ENCODE measurements at places on chromosomes 11 and 22.

GRCh38 chr11:92225125-92225567 lies 528 bp downstream of the FAT3 start:
- no peak for DNase-seq

GRCh38 chr11:106400949-106401570 lies 323.6 kb downstream of the AASDHPPT start:
- DNase-seq, result no peak

GRCh38 chr22:16922706-16923105 lies 85.3 kb downstream of the GAB4 start:
- DNase-seq, result no peak

- no peak for DNase-seq
These were observed 72.4 kb upstream of the ISX start for GRCh38 chr22:34993548-34993947.

DNA sequence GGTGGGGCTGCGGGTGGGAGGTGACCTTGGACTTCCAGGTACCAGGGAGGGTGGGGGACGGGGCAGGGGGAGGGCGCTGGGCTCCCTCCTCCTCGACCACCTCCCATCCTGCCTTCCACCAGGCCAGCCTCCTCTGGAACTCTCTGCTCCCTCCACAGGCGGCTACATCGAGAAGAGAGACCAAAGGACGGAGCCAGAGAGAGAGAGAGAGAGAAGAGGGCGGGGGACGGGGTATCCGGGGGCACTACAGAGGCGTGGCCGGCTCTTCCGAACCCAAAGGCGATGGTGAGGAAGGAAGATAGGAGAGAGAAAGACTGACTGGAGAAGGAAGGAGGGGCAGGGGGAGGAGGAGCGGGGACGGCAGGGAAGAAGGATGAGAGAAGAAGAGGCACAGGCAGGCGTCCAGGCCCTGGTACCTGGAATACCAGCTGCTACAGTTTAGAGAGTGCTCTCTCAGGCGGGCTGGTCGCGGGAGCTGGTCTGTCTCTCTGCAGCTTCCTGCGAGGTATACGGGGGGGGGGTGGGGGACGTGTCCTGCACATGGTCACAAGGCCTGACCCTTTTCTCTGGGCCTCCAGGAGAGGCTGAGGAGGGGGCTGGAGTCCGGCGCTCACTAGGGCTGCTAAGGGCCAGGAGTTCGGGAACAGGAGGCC lies 38.0 kb downstream of the IGSF9B start:
- no peak for DNase-seq

DNA sequence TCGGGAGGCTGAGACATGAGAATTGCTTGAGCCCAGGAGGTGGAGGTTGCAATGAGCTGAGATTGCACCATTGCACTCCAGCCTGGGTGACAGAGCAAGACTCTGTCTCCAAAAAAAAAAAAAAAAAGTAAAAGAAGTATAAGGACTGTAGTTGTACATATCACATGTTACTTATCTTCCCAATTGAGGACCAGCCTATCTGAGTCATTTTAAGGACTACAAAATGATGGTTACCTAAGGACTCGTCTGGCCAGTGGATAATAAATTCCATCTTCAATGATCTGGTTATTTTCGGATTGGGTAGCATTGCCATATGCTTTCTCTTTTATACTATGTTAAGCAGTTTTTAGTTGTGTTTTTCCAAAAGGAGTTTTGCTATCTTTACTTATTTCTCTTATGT lies 55.3 kb downstream of the PPFIA1 start:
- DNase-seq, result no peak

DNA sequence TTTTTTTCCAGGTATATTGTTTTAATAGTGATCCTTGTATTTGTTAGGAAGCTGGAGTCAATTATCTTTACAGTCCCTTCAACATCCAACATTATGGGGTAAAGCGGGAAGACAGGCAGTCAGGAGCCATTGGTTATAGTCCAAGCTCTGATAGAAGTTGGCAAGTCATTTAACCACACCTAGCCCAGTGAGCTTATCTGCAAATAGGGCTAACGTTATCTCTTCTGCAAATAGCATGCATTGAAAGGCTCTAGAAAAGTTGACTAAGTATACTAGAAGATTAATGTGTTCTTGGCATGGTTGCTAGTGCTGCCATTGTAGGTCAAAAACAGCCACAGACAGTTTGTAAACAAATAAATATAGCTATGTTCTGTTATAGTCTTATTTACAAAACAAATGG lies 520.7 kb downstream of the OPCML start:
- no peak for DNase-seq

GRCh38 chr11:68977781-68978625 lies 2.8 kb downstream of the MRGPRD start:
- DNase-seq, result no peak

DNA sequence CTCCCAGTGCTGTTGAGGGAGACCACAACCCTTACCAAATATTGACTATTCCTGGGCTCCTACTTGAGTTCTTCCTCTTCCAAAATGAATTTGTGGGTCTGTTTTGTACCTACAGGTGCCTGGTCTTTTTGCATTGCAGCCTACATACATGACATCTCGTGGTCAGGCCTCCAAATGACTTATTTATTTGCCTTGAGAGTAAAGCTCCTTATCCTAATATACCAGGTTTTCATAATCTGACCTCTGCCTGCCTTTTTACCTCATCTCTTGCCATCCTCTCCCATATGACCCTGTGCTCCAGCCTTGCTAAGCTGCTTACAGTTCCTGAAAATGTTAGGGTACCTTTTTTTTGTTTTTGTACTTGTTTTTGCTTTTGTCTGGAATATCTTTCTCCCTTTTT lies 130.4 kb downstream of the UVRAG start:
- no peak for DNase-seq

- no peak for DNase-seq
These were observed 51.8 kb upstream of the SC5D start for GRCh38 chr11:121240650-121241303.

DNA sequence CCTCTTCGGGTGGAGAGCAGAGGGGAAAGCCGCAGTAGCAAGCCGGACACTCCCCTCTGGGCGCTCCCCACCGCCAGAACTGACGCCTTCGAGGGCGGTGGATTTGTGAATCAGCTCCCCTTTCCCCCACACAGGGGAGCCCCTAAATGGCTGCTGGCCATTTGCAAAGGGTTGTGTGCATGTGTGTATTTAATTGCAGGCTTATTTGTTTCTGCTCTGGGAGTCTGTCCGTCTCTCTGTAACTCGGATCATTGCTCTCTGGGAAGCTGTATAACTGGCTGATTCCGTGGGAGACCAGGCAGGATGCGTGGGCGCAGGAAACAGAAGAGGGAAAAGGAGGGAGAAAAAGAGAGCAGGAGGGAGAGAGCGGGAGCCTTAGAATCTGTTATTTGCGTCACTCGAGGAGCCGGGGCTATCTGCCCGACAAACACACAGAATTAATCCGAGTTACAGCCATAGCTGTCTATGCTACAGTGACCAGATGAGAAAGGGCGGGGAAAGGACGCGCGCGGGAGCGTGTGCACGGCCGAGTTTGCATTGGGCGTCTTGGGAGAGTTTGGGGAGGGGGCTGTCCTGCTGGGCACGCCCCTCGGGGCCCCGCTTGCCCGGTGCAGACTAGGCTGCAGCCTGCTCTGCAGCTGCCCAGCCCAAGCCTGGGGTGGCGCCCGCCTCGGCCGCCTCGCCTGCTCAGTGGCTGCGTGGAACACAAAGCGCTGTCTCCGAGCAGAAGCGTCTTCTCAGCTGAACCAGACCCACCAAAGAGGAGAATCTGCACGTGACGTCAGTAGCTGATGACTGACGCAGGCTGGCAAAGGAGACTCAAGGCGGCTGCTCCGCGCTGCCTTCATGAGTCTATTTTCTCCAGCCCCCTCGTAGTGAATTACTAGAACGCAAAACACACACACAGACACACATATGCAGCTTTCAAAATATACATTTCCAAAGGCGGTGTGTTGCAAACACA lies 105.3 kb upstream of the HSD17B12 start:
- DNase-seq, result no peak

DNA sequence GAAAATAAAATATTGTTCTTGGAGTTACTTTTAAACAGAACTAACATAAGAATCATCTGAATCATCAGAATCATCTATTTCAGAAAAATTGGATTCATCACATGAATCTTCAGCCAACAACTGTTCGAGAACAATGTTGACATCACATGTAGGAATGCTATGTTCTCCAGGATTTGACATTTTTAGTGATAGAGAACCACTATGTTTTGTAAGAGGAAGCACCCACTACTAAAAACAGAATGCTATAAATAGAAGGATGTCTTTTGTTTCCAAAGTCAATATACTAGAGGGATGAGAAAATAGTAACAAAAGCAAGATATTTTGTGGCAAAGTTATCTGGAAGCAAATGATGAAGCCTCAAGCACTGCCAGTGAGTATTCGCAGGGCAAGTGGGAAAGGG lies 263.4 kb upstream of the DDI1 start:
- no peak for DNase-seq

GRCh38 chr11:113681711-113682413 lies 24.2 kb downstream of the TMPRSS5 start:
- DNase-seq, result no peak
